ENCODE measurements at places on chromosomes 12 and 14. TPM values are rescaled to one million over a fixed set of nuclear protein-coding genes. Genes with fewer than 3 reads are reported as not detected.

STAT6 gene
- 124 TPM for total RNA-seq

ZFHX2 gene
- total RNA-seq: 3.1 TPM

KRT71 gene
- total RNA-seq: not detected

CCDC175 gene
- total RNA-seq: not detected

DNA sequence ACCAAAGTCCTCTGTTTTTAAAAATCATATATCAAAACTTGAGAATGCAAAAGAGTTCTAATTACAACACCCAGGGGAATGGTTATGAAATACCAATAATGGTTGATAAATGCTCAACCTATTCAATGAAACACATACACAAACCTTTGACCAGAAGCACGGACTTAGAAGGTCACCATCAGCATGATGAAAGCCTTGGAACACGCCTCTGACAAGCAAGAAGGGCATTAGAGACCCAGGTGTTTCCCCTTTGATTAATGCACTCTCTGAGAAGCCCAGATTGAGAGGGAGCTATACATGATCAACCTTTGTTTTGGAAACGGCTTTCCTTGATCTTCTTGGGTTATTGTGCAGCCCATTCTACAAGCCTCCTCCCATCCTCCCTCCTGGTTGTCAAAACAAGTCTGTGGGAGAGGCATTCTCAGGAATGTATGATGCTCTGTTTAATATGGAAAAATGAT lies 69.0 kb downstream of the ZFP36L1 start:
- DNase-seq: no peak

DNA sequence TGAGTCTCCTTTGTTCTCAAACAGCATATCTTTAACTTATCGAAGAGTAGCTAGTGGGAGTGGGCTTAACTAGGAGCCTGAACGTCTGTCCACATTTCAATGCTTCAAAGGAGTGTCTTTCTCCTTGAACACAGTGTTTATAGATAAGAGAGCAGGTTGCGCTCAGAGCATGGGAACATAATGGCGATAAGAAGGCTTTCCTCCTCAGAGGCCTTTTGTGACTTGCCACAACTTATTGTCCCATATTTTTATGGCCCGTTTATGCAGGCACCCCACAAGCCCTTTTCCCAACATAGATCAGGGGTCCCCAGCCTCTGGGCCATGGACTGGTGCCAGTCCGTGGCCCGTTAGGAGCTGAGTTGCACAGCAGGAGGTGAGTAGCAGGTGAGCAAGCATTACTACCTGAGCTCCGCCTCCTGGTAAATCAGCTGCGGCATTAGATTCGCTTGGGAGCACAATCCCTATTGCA lies 2.6 kb upstream of the DDX47 start:
- DNase-seq: no peak

MYF5 gene
- 4.1 TPM for total RNA-seq

BDKRB2 gene
- 1.2 TPM for total RNA-seq

- DNase-seq: no peak
Measured at GRCh38 chr14:75042035-75042434, 9.2 kb downstream of the MLH3 start.

- no peak for DNase-seq
Measured at GRCh38 chr12:78037707-78038106, 207.0 kb downstream of the NAV3 start.

A2M gene
- 82.6 TPM for total RNA-seq

AICDA gene
- total RNA-seq: 4.3 TPM

- no peak for DNase-seq
Measured at GRCh38 chr12:38016602-38017001, 300.0 kb upstream of the ALG10B start.

Measured in prostate gland (tissue), 2 donors.